NCI-H526 (cell line): ENCODE measurements at places on chromosomes 1 and 21.

GRCh38 chr1:226723657-226724532, 15.2 kb downstream of the ITPKB start:
- DNase-seq = peak; percentile 70

- no peak for DNase-seq
These were observed 16.6 kb downstream of the DEGS1 start for GRCh38 chr1:224199679-224200078.

GRCh38 chr1:26630634-26631033, 65.2 kb upstream of the ARID1A start:
- DNase-seq = no peak

DNA sequence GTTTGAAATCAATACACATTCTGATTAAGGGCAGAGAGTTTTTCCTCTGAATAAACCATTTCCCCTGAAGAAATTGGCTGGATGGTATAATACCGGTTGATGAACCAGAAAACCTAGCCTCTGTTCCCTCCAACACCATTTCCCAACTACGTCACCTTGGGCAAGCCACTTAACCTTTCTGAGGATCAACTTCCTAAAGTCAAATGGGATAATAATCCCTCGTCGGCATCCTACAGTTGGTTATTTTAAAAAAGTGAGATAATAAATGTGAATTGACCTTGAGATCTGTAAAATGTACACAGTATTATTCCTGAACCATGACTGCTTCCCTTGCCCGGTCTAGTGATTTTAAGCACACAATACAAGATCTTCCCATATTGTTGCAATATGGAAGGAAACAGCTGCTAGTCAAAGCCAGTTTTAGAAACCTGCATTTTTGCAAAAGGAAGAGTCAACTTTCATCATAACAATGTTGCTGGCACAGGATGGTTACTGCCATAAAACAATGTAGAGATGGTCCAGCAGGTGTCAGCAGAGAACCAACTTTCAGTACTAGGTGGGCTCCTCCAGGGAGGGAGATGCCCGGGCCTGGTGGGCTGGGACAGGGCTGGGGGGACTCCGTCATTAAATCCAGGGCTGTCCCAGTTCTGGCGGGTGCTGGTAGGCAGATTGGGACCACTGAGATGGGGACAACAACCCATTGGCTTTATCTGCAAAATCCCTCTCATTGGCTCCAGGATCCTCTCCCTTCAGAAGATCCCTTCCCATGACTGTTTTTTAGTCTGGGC, 5.2 kb upstream of the HLX start:
- DNase-seq = no peak

GRCh38 chr1:26949266-26949925, 10.9 kb downstream of the KDF1 start:
- DNase-seq = no peak

DNA sequence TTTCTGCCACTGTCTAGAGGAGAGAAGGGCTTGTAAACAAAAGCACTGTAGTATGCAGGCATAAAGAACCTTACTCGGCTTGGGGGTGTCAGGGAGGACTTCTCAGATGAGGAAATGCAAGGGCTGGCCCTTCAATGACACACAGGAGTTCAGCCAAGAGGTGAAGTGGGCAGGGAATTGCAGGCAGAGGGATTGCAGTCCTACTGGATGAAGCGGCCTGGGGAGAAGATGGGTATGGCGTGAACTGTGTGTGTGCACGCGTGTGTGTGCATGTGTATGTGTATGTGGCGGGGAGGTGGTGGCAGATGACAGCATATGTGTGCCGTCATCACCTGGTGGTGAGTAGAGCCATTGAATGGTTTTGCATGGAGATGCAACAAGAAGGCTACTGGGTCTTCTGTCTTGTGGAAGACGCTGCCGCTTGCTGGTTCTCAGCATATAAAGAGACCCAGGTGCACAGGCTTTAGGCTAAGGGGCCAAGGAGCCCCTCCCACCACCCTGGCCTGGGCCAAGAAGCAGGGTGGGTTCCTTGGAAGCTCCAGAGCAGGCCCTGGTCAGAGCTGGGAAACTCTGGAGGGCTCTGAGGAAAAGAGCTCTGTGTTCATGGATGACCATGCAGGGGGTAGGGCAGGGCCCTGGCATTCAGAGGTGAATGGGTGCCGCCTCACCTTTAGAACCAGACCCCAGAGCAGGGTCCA, 4.1 kb upstream of the EPS8L3 start:
- no peak for DNase-seq

DNA sequence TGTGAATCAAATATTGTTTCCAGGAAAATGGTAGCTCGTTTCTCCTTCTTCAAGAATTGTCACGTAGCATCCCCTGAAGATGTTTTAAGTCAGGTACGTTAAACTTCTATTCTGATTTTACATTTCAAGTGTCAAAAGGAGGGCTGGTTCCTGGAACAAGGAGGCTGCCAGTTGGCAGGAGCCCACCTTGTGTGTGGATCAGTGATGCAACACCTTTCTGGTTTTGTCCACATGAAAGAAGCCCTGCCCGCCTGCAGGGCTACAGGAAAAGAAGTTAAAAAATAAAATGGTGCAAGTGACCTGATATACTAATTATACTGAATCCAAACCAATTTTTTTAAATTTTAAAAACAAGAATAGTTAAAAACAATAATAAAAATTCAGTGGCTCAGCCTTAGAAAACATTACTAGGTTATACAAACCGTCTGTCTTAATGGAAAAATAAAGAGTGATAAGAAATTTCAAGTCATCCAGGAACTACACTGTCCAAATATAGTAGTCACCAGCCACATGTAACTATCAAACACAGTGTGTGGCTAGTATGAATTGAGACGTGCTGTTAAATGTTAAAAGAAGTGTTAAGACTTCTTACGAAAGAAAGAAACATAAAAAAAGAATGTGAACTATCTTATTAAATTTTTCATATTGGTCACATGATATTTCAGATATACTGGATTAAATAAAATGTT, 123.1 kb downstream of the APP start:
- DNase-seq = no peak
